ENCODE measurements at places on chromosomes 7 and 10.

DNA sequence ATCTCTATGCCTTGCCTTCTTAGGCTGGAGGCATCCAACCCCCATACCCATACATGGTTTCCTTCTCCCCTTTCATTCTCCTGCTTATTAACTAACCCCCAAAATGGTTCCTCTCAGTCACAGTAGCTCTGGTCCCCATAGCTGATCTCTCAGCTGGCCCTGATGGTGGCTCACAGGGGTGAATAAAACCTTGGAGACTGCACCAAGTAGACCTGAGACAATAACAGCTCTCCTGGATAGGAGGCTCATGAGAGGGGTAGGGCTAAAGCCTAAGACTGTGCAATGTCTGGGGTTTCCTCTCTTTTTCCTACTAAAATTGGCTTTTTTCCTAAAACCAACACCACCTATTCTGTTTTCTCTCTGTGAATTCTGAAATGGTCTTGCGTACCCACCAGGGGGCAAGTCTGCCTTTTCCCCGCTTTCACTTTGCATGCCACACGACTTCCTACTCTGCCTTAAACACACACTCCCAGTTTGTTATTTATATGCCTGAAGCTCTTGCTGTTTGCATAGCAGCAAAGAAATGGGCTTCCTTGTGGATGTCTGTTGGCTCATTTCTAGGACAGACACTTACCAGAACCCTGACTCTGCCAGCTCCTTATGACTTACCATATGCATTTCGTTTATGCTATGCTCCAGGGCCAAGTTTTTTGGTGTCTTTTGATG is 18.4 kb upstream of the PON1 start:
- no peak for DNase-seq

DNA sequence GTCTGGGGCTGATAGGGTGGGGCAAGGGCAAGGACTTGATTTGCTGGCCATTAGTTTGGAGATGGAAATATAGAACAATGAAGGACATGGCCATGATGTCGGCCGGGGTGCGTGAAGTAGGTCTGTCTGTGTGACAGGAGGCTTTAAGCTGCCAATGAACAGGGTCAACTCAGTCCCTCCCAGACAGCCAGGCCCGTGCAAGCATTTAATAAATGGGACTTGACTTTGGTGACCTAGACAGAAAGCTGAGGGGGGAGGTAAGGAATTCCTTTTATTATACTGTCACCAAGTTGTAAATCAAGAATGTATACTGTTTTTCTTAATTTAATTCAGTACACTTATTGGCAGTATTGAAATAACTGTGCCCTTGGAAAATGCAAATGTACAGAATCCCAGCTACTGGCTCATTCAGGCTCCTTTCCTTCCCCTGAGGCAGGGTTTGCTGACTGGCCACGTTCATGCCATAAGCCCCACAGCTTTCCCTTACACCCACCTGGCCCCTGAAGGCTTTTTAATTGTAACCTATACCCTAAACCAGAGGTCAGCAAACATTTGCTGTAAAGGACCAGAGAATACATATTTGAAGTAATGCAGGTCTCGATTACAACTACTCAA is 87.2 kb downstream of the WIPF3 start:
- DNase-seq: no peak

DNA sequence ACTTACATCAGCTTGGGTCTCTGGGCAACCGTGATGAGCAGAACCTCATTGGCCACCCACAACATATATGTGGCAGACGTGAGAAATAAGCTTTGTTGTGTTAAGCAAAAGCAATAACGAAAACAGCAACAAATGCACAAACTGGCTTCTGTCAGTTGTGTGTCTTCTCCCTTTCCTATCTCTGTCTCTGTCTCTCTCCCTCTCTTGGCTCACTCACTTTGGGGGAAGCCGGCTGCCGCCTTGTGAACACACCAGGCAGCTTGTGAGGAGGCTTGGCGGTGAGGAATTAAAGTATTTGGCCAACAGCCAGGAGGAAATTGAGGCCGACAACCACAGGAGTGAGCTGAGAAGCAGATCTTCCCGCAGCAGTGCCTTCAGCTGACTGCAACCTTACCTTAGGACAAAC is 21.9 kb upstream of the CDCA7L start:
- DNase-seq: peak; percentile 15

- DNase-seq: no peak
Measured at GRCh38 chr7:48168159-48168558, 3.1 kb upstream of the ABCA13 start.

GRCh38 chr10:91556691-91557566 is 75.9 kb downstream of the PPP1R3C start:
- no peak for DNase-seq

DNA sequence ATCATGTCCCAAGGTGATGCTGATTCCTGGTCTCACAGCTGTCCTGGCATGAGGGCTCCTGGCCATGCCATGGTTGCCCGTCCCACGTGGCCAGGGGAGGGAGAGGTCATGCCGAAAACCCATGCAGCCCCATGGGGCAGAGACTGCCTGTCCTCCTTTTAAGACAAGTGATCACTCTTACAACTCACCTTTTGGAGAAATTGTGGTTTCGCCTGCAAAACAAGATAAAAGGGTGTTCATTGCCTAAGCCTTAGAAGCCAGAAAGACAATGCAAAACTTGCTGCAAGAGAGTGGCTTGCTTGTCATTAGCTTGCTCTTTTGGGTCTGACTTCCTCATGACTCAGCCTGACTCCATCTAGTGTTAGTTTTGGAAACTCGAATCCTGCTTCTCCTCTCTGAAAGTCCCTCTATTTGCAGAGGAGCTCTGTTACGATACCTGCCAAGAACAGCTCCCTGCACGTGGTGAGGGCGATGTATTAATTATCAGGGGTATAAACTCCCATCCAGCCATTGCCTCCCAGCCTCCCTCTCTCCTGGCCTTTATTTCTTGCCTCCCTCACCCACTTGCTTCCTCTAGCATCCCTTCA is 26.7 kb downstream of the TMEM273 start:
- DNase-seq: no peak

- DNase-seq: no peak
Measured at GRCh38 chr7:98317366-98318040, 36.0 kb downstream of the BRI3 start.

GRCh38 chr7:26500749-26501352 is 209.2 kb downstream of the SNX10 start:
- DNase-seq: no peak

GRCh38 chr7:17530741-17531421 is 232.4 kb downstream of the AHR start:
- DNase-seq: no peak

DNA sequence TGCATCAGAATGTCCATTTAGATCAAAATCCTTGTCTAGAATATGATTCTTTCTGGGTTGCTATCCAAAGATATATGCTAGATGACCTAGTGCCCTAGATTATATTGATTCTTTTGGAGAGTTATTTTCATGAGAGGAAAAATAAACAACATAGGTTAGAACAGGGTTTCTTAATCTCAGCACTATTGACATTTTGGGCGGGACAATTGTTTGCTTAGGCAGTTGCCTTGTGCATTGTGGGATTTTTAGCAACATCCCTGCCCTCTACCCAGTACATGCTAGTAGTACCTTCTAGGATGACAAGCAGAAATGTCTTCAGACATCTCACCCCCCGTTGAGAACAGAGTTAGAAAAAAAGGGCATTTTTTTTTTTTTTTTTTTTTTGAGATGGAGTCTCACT is 25.1 kb upstream of the LAMB1 start:
- DNase-seq: no peak

GRCh38 chr7:70660154-70660818 is 471.7 kb upstream of the GALNT17 start:
- DNase-seq: no peak

Measured in stimulated activated CD4-positive, alpha-beta T cell treated with anti-CD3 and anti-CD28 coated beads, Interleukin-2, amount 100 ng/mL, for 24 hours (primary cell).